ENCODE measurements at places on chromosomes 4 and X. TPM values are rescaled to one million over a fixed set of nuclear protein-coding genes. Genes with fewer than 3 reads are reported as not detected.

The XAGE2 gene
- total RNA-seq: not detected

The AFM gene
- not detected for total RNA-seq

The DMRTC1 gene
- total RNA-seq: 0.40 TPM

GRCh38 chr4:7199129-7199725, 6.9 kb downstream of the SORCS2 start:
- DNase-seq: peak; percentile 16

GRCh38 chrX:153970357-153971123, 1.1 kb downstream of the HCFC1 start:
- DNase-seq: no peak

DNA sequence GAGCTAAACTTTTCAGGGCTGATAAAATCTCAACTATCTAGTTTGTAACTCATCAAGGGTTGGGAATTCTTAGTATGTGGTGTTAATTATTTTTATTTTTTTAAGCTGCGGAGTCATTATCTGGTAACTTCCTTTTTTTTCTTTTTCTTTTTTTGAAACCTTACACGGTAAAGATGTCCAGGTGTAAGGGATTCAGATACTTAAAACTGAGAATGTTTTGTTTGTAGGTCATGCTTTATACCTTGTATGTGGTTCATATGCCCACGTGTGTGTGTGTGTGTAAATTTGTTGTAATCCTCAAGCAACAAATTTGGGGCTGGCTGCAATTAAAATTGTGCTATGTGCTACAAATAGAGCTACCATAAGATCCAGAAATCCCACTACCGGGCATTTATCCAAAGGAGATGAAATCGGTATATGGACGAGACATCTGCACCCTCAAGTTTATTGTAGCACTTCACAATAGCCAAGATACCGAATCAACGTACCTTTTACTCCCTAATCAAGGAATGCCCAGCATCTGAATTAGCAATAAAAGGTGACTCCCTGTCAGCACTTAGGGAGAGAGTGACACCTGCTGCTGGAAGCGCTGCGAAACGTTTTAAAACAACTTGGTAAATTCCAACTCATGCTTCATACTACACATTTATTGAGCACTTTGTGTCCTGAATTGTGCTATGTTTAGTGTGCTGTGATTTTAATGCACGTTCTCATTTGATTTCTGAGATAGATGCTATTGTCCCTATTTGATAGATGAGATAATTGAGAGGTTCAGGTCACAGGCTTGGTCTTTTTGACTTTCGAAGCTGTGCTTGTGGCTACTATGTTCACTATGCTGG, 16.1 kb downstream of the MSMO1 start:
- DNase-seq: no peak

DNA sequence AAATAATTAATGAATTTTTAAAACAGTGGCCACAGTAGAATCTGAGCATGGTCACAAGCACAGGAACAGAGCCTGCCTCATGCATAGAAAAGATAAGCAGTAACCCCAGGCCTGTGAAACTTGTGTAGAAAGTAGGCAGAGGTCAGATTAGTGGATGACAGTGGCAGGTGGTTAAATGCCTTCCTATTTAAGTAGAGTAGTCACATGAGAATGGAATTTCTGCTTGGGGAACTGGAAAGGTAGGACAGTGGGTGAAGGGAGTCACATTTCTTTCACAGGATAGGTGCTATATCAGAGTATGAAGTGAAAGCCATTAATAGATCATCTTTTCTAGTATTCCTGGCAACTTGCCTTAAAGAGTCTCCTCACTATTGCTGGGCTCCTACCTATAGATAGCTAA, 34.9 kb upstream of the ASB12 start:
- no peak for DNase-seq

DNA sequence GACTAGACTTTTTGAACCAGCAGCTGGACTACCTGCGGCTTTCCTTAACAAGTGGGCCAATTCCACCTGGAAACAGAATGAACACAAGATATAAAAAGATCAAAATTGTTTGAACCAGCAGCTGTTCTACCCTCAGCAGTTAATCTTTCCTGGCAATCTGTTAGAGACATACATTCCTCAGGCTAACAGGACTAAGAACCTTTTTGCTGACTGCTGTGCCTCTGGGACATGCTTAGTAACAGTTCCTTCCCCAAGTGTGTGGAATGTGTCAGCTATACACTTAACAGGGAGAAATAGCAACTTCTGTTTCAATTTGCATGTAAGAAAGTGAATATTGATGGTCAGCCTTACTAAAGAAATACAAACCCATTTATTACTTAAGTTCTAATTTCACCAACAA, 554.4 kb downstream of the ARAP2 start:
- DNase-seq: no peak

GRCh38 chr4:85910985-85911384, 436.0 kb downstream of the ARHGAP24 start:
- no peak for DNase-seq

DNA sequence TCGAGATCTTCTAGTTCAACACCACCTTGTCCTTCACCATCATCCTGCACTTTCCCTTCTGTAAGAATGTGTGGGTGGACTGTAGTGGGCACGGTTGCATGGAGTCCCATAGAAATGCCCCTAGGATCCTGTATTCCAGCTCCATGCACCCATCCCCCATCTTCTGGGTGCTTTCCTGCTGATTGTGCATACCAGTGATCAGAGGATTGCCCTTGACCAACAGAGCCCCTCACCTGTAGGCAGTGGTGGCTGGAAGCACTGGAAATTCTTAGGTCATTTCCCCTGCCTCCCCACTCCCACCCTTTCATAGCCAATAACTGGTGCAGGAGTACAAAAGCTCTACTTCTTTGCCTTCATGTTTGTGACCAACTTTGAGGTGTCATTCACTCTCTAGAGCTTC, 213.4 kb upstream of the ARSJ start:
- no peak for DNase-seq

Data from left colon (tissue), 2 donors.